ENCODE measurements at places on chromosomes 13 and 19.

DNA sequence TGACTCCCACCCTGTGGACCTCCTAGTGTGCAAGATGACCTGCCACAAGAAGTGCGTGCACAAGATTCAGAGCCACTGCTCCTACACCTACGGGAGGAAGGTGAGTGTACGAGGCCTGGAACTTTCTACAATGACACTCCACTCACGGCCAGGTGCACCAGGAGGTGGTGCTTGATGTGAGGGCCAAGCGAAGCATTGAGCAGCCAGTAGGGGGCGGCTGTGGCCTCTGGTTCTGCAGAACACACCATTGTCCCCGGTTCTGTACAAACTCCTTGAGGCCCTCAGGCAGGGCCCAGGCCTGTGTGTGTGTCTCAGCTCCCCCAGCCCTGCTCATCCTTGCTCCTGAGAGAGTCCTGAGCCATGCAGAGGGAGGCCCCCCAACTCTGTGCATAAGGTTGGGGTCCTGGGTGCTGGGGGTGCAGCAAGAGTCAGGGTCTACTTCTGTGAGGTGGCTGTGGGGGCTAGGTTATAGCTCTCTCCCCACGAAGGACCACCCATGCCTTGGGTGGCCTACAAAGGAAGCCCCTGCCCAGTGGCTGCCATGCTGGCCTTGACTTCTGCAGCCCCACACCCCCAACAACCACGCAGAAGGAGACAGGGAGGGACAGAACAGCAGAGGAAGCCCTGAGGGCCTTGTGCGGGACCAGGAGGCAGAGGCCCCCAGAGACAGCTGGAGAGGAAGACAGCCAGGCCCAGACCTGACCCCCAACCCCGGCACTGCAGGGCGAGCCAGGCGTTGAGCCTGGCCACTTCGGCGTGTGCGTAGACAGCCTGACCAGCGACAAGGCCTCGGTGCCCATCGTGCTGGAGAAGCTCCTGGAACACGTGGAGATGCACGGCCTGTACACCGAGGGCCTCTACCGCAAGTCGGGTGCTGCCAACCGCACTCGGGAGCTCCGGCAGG is 9.7 kb upstream of the USE1 start:
- no peak for DNase-seq

GRCh38 chr19:2942928-2943640 is 1.7 kb downstream of the ZNF77 start:
- no peak for DNase-seq

GRCh38 chr13:51976423-51976822 is 34.8 kb downstream of the ATP7B start:
- no peak for DNase-seq

- DNase-seq: no peak
Observed at GRCh38 chr13:47678201-47678968, 322.7 kb downstream of the SUCLA2 start.

- DNase-seq: no peak
Observed at GRCh38 chr19:54523403-54523802, 20.8 kb downstream of the LAIR2 start.

DNA sequence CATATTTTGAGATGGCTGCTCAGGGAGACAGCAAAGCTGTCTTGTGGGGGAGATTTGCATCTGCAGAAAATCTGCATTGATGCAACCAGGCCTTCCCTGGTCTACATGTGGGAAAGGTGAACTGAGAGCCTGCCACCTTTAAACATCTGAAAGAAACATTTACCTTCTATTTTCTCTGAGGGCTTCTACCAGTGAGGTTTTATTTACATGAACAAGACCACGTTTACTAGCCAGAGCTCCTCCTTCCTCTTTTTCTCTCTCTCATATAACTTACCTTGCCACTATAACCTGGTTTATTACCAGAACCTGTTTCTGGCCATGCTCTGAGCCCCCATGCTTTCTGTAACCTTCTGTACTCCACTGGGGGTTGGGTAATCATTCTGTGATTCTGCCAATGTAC is 14.4 kb upstream of the RUBCNL start:
- no peak for DNase-seq

All from central memory CD8-positive, alpha-beta T cell (primary cell).